Small intestine (tissue), 16 donors: ENCODE measurements at places on chromosomes 6 and 20.

- DNase-seq: no peak
- H3K4me1 ChIP-seq: peaks cover 4% of the 10 kb centered on the region
- H3K27me3 ChIP-seq: no peaks in the 10 kb centered on the region
- no peak overlapping the region for H3K4me3 ChIP-seq
- peaks cover 66% of the 10 kb centered on the region for H3K36me3 ChIP-seq
- no peak overlapping the region for H3K27ac ChIP-seq
These were observed 16.3 kb downstream of the SS18L1 start for GRCh38 chr20:62159839-62160238.

DNA sequence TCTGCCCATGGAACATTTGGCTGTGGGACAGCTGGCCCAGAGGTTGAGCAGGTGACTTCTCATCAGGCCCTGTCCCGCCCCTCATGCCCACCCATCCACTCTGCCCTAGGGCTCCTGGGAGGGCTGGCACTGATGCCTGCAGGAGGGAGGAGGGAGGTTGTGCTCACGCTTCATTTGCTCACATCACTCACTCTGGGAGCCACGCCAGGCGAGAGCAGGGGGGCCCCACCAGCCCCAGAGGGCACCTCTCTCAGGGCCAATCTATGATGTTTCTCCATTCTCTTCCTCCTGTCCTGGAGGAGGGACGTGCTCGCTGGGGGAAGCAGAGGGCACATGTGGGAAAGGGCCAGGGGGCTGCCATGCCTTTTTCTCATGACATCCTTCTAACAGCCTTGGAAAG lies 10.9 kb upstream of the GLP1R start:
- H3K27me3 ChIP-seq: peaks cover 38% of the 10 kb centered on the region
- H3K4me3 ChIP-seq: no peak overlapping the region
- H3K27ac ChIP-seq: no peak overlapping the region
- no peaks in the 10 kb centered on the region for H3K4me1 ChIP-seq

- H3K4me3 ChIP-seq: no peak overlapping the region
- H3K4me1 ChIP-seq: no peaks in the 10 kb centered on the region
- H3K27ac ChIP-seq: no peak overlapping the region
- no peaks in the 10 kb centered on the region for H3K36me3 ChIP-seq
- no peak for DNase-seq
These were observed 831 bp upstream of the SIRPB2 start for GRCh38 chr20:1491860-1492642.

- H3K4me1 ChIP-seq: no peaks in the 10 kb centered on the region
- no peak overlapping the region for H3K27ac ChIP-seq
- no peaks in the 10 kb centered on the region for H3K27me3 ChIP-seq
- no peak for DNase-seq
- H3K4me3 ChIP-seq: no peak overlapping the region
These were observed 392.5 kb downstream of the CDH4 start for GRCh38 chr20:61644378-61645076.

- DNase-seq: no peak
- H3K4me3 ChIP-seq: peak overlapping the region; percentile 83
- peak overlapping the region; percentile 84 for H3K27ac ChIP-seq
- no peaks in the 10 kb centered on the region for H3K27me3 ChIP-seq
These were observed 620 bp upstream of the DEK start for GRCh38 chr6:18264923-18265377.

DNA sequence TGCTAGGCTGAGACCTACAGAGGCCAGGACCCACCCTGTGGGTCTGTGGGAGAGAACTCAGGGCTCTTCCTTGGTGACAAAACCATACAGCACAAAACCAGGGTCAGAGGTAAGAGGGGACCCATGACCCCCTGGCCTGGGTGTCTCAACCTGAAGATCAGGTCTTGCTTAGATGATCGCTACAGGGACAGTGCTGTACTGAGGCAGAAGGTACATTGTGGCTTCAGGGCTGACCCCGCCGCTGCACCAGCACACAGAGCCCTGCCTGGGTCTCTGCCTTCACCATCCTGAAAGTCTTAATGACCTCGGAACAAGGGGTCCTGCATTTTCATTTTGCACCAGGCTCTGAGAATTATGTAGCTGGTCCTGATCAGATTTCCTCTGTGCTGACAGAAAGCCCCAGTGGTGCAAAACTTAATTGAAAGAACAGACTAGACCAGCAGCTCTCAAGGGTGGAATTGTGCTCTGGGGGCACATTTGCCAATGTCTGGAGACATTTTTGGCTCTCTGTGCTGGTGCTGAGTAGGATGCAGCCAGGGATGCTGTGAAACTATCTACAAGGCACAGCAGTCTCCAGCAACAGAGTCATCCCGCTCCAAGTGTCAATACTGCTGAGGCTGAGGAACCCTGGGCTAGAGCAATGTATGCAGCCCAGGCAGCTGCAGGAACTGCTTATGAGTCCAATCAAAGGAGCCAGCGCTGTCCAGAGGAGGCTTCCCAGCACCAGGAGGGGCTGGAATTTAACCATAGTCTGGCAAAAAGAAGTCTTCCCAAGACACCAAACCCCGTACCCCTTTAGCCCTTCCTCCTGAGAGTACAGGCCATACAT lies 254.9 kb downstream of the ERMARD start:
- no peaks in the 10 kb centered on the region for H3K4me1 ChIP-seq
- H3K27ac ChIP-seq: no peak overlapping the region
- H3K36me3 ChIP-seq: no peaks in the 10 kb centered on the region
- no peaks in the 10 kb centered on the region for H3K27me3 ChIP-seq

DNA sequence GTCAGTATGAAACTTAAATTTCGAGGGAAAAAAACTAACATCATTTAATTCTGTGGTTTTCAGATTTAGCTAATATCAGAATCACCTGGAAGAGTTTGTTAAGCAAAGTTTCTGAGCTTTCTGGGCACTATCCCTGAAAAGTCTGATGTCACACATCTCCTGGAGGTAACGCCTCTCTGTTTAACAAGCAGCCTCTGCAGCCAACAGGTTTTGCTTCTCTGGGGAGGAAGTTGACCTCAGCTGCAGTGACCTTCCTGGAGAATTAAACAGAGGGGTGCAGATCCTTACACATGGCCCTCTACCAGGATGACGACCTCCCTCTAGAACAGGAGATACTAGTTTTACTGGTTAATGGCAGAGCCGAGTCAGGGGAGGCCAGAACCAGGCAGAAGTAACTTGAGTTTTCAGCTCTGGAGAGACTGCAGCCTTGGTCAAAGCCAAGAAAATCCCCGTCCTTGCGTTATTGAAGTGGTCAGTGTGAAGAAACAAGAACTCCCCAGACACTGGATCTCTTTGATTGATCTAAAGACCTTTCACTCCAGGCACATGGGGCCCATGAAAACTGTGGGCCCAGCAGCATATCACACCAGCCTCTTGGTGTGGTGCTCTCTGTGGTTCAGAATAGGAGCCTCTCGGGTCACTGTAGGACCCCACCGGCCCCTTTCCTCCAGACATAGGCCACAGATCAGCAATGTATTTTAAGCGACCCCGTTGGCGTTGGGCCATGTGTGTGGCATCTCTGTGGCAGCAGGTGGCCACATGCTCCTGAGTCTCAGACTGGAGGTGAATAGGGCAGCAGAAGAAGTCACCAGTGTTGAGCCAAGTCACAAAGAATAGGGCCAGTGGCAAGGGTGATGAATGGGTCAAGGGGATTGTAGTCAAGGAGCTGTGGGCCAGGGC lies 33.4 kb upstream of the CCR6 start:
- H3K4me3 ChIP-seq: no peak overlapping the region
- no peaks in the 10 kb centered on the region for H3K27me3 ChIP-seq
- H3K36me3 ChIP-seq: no peaks in the 10 kb centered on the region
- DNase-seq: no peak
- no peak overlapping the region for H3K27ac ChIP-seq
